ENCODE measurements at places on chromosomes 7 and 10.

GRCh38 chr7:116863936-116864500 is 1.6 kb downstream of the CAPZA2 start:
- no peak for DNase-seq

DNA sequence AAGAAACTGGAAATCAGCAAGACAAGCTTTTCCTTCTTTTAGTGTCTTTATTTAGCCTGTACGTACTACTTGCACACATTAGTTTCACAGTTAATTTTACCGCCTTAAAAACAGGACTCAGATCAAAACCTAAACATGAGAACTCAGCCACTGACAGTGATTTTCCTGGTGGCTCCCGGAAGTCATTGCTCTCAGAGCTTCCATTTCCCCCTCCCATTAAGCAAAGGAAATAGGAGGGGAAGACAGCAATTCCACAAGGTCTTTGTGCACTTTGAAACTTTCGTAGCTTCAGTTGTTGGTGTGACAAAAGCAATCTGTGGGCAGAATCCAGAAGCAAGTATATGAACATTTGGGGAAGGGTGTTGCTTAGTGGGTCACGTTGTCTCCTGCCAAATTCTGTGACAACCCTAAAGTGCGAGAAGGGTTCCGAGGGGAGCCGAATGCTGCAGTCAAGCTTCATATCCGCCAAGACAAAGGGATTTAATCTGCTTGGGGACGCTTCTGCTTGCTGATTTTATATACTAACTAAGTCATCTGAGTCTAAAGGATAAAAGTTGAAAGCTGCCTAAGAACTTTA is 30.4 kb downstream of the FAM53B start:
- DNase-seq: no peak

GRCh38 chr7:114930107-114930661 is 8.3 kb downstream of the MDFIC start:
- DNase-seq: no peak

DNA sequence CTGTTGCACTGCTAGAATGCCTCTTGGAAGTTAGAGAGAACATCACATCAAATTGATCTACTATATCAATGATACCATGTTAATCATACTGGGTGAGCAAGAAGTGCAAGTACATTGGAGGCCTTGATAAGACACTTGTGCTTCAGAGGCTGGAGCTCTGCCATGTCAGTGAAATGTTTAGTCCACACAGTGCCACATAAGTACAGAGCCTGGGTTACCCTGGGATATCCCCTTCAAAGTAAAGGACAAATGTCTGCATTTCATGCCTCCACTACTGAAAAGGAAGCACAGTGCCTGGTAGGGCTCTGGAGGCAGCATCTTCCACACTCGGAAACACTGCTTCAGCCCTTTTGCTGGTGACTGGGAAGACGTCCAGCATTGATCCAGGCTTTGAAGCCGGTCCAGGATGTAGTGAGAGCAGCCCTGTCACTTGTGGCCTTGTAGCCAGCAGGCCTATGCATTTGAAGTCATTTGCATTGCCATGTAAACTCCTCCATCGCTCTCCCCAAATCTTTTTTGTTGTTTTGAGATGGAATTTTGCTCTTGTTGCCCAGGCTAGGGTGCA is 15.7 kb upstream of the STN1 start:
- peak; percentile 4 for DNase-seq

- peak; percentile 61 for DNase-seq
Measured at GRCh38 chr7:28958235-28958979, at the start of gene TRIL. TSS of gene TRIL (minus strand) at chr7:28958330. CDS start at chr7:28958046, 284 bp downstream.

DNA sequence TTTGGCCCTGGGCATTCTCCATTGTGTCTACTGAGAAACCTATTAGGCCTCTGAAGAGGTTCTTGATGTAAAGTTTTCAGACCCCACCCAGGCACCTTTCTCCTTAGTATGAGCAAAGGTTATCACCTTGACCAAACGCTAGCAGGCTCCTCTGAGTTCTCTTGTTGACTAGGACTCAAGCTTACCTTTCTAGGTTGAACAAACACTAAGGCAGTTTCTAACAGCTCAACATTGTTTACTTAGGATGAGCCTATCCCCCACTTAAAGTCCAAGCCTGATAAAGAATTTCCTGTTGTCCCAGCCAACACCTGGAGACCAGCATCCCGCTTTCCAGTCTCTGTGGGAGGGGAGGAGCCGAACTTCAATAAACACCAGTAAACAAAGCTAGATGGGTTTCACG is 26.3 kb upstream of the ITGB8 start:
- no peak for DNase-seq

Data from NCI-H1092 (cell line).